ENCODE measurements at places on chromosomes 5 and 9.
A peak's percentile ranks its signal among the peaks of the same experiment; 100 is the strongest.

DNA sequence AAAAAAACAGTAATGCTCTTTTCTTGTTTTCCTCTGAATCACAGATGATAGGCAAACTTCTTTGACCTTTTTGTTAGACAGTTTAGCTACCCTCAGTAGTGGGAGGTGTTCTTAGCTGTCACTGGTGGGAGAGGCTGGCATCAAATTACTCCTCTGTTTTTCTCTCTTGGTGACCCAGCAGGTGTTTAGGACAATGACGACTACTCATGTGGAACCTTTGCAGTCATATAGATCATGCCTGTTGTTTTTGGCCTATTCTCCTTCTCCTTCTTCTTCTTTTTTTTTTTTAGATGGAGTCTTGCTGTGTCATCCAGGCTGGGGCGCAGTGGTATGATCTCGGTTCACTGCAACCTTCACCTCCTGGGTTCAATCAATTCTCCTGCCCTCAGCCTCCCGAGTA, 15.4 kb upstream of the NPR2 start:
- DNase-seq: no peak

- DNase-seq: no peak
These were observed 1434.7 kb upstream of the WWC1 start for GRCh38 chr5:166856791-166857190.

DNA sequence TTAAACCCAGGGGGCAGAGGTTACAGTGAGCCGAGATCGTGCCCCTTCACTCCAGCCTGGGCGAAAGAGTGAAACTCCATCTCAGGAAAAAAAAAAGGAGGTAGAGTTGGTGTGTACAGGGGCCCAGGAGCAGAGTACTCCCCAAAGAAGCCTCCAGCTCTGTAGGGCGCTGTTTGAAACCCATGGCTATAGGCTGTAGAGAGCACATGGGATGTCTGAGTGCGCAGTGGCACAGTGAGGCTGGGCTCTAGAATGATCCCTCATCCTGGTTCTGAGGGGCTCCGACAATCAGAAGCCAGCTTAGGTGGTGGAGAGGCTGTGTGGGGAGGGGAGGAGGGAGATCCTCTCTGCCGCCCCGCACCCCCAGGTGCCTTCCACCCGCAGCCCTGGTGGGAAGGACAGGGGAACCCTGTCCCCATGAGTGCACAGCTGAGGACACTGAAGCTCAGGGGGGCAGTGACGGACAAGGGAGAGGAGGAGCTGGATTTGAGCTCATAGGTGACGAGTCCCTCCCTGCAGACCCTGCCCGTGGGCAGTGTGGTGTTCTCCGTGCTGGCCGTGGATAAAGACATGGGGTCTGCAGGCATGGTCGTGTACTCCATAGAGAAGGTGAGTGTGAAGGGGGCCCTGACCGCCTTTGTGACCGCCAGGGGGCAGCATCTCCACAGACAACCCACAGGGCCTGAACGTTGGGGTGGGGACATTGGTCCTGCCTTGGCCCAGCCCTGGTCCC, 24.6 kb downstream of the CDHR2 start:
- DNase-seq: peak; percentile 61

GRCh38 chr5:31516802-31517201, 15.1 kb downstream of the DROSHA start:
- no peak for DNase-seq

- no peak for DNase-seq
These were observed 171.3 kb downstream of the ACTL7B start for GRCh38 chr9:108684288-108685025.

- DNase-seq: no peak
These were observed 438.4 kb downstream of the RAB3C start for GRCh38 chr5:59021286-59021673.

DNA sequence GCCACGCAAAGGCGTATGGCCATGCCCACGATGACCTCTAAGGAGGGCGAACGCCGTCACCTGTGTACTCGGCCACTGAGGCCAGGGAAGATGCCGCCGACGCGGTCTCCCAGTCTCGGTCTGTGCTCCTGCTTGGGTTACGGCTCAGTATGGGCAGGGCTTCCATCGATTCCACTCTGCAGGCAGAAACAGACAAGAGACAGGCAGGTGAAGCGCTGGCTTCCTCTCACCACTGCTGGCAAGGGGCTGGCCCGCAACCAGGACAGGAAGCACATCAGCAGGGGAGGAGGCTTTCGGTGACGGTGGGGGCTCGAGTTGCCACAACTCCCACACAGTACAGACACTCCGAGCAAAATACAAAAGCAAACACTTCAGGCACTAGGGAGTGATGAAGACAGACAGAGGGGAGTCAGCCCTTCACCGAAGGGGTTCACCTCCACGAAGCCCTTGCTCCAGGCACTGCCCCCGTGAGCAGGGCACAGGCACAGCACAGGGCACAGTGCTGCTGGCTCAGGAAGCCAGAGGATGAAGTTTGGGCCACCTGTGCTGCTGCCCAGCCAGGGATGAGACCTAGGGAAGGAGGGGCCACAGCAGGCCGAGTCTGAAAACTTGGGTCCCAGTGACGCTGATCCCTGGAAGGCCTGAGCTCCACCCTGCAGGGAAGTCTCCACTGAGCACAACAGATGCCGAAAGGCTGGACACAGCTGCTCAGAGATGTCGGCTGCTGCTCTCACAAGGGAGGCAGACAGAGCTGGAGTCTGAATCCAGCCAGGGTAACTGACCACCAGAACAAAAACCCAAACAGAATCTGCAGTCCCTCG, 91.3 kb downstream of the CAMSAP1 start:
- DNase-seq: no peak

- DNase-seq: no peak
These were observed 127.0 kb downstream of the NNT start for GRCh38 chr5:43729846-43730478.

GRCh38 chr9:123359546-123359945, 3.5 kb downstream of the CRB2 start:
- DNase-seq: no peak

- no peak for DNase-seq
These were observed 162.5 kb upstream of the SMIM23 start for GRCh38 chr5:171623107-171623506.

- no peak for DNase-seq
These were observed 293.9 kb downstream of the ZSWIM6 start for GRCh38 chr5:61625681-61626621.

DNA sequence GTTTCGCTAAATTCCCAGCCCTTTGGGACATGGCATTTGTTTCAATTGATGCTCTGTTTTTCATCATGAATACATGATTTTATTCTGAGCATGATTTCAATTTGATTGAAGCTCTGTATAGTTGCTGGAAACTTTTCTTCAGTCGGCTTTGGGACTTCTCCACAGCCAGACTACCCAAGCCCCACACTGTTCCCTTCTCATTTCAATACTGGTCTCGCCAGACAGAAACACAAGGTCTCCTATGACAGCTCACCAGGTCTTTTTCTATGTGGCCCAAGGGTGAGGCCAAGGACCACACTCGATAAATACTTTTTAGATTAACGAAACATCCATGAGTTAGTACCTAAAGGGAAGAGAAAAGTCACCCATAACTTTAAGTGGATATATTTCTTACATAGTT, 132.2 kb downstream of the ARL15 start:
- no peak for DNase-seq

- DNase-seq: no peak
These were observed 231.3 kb downstream of the ENC1 start for GRCh38 chr5:74409166-74409706.

- DNase-seq: no peak
These were observed 151.2 kb downstream of the RXRA start for GRCh38 chr9:134477342-134477925.

- DNase-seq: no peak
These were observed 2.3 kb upstream of the ACSL6 start for GRCh38 chr5:132013711-132014110.

GRCh38 chr9:95724253-95724991, 151.1 kb upstream of the ERCC6L2 start:
- DNase-seq: no peak

DNA sequence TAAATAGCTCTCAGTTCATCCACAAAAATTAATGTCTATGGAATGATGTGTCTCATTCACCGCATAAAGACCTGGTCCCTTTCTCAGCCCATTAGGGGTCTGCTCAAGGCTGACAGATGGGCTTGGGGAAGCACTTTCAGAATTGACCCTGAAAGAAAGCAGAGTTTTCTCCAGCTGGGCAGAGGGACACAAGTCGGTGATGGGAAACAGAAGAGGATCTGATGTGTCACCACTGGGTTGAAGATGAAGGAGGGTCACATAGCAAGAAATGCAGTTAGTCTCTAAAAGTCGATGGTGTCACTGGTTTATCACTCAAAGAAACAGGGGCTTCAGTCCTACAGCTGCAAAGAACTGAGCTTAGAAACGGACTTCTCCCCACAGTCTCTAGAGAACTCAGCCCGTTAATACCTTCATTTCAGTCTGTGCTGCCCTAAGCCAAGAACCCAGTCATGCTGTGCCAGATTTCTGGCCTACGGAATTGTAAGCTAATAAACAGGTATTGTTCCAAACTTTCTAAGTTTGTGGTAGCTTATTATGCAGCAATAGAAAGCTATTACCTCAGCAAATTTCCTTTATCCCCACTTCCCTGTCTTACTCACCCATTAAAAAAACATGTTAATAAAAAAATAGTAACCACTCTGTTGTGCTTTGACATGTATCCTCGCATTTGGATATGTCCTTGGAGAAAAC, 64.6 kb downstream of the ADAMTS12 start:
- no peak for DNase-seq

- DNase-seq: no peak
These were observed 98.0 kb upstream of the IRX2 start for GRCh38 chr5:2849429-2849828.

DNA sequence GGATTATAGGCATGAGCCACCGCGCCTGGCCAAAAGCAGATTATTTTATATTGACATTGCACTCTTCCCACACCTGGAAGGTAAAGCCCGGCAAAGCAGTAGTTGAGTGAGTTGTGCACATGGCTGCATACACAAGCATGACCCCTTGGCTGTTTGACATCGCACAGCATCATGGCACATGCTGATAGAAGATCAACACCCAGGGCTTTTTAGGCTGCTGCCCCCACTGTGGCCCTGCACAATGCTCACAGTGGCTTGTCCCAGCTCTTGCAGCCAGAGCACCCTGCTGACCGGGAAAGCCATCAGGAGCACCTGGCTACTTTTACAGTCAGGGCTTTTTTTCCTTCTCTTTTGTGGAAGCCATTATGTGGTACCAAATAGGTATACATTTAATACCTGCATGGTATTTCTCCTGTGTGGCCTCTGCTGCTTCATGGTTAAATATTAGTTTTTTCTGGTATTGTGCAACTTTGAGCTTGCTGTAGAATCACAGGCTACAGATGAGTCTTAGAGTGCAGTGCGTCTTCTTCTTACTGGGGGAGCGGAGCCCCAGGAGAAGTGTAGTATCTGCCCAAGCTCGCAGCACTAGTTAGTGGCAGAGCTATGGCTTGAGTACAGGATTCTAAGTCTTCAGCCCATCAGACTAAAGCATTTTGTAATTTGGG, 264.5 kb downstream of the AOPEP start:
- no peak for DNase-seq

- no peak for DNase-seq
These were observed 159.8 kb upstream of the GDNF start for GRCh38 chr5:37999593-37999992.

- DNase-seq: no peak
These were observed 99.4 kb upstream of the MVB12B start for GRCh38 chr9:126226991-126227936.

DNA sequence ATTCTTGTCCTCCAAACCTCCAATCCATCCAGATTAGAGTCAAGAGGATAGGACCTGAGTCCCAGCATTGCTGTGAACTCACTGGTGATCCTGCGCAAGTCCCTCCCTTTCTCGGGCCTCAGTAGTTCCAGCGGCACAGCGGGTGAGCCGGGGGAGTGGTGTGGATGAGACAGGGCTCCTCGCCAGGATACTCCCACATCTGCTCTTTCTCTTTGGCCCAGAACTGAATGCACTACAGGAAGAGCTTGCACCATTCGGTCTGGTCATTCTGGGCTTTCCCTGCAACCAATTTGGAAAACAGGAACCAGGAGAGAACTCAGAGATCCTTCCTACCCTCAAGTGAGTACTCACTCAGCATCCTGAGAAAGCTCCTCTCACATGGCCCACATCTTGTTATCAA, 6.3 kb downstream of the GPX3 start:
- DNase-seq: no peak

DNA sequence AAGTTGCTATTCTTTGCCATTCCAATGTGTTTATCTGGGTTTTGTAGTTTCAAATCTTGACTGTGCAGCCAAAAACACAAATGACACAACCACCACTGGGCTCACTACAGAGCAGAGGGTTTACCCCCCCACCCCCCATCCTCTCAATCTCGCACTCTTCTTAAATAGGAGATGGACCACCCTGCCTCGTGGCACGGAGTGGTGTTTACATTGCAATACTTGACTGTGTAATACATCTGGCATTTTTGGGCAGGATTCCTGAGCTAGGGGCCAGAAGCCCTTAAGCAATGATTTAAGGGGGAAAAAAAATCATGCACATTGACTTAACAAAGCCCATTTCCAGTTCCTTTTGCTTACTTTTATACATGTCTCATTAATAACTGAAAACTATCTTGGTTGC, 19.0 kb downstream of the PTCH1 start:
- no peak for DNase-seq

DNA sequence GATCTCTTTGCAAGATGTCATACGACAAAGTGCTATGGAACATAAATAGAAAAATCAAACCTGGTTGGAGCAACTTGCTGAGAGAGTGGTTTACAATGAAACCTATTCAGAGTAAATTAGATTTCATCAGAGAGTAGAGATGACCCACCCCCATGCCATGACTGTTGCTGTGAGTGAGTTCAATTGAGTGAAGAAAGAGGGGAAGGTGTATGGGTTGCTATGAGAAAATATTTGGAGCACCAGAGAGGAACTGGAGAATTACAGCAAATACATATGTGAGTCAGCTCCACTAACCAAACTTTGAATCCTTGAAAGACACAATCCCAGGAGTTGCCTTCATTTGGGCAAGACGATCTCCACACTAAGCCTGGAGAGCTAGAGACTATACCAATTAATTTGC, 217.2 kb downstream of the RFX3 start:
- no peak for DNase-seq

- DNase-seq: peak; percentile 60
These were observed 125.5 kb upstream of the RAI14 start for GRCh38 chr5:34530637-34531036.

DNA sequence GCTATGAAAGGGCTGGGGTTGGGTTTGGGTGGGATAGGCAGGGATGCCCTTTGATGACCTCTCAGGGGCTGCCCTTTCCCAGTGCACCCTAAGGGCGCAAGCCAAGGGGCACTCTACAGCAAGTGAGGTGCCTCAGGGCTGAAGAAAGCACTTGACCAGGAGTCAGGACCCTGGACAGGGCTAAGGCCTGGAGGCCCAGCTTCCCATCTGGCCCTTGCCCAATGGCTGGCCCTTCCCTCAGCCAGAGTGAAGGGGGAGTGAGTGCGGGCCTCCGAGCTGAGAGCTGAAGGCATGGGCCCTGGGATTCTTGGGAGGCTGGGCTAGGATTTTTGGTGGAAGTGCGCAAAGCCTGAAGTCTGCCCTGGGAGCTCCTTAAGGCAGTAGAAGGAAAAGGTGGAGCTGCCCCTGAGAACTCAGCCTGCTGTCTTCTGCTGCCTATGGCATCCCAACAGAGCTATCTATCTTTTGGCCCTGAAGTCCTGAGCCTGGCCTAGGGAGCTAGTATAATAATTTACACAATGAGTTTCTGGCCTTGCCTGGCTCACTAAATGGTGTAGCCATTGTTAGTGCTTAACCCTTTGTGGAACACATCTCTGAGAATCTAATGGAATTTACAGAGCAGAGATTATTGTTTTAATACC, 16.4 kb downstream of the JADE2 start:
- DNase-seq: no peak
